ENCODE measurements at places on chromosomes 13 and 19.
A peak's percentile ranks its signal among the peaks of the same experiment; 100 is the strongest.

GRCh38 chr19:43812259-43812658 is 10.0 kb upstream of the LYPD5 start:
- no peak for DNase-seq

DNA sequence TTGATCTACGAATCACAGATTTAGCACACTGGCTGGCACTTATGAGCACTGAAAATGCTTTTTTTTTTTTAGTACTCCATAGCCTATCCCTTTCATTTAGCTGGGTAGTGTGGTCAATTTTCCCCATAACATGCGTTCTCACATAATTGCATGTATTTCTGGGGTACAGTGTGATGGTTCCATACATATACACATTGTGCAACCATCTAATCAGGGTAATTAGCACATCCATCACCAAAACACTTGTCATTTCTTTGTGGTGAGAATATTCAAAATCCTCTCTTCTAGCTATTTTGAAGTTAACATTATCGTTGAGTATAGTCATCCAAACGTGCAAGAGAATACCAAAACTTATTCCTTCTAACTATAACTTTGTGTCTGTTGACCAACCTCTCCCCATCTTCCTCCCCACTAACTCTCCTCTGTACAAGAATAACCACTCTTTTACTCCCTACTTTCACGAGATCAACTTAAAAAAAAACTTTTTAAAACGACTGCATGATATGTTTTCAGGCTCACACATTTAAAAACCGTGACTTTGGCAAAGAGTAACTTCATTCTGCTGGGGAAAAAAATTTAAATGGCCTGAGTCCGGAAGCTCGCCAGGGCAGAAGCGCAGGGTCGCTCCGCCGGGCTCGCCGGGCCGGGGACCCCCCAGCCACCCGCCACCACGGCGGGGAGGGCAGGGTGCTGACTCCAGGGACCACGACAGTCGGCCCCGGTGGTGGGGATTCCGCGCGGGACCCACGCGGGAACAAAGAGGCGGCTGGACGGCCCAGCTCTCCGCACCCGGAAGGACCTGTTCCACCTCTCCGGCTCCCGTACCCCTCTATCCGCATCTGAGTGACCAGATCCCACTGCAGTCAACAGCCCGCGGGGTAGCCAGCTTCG is 868 bp upstream of the UBAC2 start:
- DNase-seq: no peak

DNA sequence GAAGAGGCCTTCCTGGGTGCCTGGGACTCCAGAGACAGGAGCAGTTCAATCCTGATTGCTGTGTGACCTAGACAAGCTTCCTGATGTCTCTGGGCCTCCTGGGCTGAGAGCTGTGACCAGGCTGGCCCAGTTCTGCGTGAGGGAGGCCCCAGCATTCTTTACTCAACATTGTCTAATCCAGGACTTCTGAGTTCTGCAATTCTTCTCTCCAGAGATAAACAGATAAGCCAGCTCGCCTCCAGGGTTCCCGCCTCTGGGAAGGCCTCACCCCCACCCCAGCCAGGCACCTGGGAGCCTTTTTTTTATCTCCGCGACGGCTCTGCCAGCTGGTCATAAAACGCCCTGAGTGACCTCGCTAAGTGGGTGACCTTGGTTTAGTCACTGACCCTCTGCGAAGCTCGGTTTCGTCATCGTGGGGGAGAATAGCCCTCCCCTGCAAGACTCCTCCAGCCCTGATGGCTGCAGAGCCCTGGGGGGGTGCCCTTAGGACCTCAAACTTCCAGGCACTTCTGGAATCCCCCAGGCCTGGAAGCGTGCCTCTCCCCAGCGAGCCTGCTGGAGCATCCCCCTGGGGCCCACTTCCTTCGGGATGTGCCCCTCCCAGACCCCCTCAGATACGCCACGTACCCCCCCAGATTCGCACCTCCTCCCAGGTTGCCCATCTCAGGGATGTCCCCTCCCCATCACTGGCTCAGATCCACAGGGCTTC is 1.9 kb downstream of the SULT2B1 start:
- DNase-seq: no peak

DNA sequence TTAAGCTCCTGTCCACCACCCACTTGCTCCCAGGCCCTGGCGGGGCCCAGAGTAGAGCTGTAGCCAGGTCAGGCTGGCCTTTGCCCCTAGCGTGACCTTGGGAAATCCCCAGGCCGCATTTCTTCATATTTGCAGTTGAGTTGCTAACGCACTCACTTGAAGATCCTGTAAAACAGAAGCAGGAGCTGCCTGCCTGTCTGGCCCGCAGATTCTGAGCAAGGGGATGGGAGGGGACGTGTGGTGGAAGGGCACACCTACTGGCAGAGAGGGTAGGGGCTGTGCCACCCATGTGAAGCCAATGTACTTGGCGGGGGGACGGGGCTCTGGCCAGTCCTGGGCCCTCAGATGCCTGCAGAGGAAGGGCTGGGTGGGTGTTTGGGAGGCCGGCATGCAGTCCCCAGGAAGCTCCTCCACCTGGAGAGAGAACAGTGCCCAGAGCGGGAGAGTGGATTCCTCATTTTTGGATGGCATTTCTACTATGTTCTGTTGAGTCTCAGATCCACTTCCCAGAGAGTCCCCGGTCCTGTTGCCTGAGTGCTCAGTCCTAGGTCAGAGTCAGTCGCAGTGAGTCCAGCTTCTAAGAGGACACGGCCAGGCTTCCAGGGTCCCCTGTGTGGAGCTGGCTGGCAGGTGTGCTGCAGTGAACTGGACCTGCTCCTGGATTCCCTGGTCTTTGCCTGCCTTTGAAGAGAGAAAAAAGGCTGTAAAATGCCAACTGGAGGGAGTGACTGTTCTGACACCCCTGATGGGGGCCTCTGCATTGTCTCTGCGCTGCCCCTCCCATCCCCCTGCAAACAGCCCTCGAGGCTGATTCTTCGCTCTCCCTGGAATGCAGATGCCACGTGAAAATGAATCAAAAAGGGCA is 62.9 kb downstream of the GGACT start:
- no peak for DNase-seq

GRCh38 chr19:52170863-52171320 is 529 bp downstream of the ZNF836 start:
- DNase-seq: no peak

DNA sequence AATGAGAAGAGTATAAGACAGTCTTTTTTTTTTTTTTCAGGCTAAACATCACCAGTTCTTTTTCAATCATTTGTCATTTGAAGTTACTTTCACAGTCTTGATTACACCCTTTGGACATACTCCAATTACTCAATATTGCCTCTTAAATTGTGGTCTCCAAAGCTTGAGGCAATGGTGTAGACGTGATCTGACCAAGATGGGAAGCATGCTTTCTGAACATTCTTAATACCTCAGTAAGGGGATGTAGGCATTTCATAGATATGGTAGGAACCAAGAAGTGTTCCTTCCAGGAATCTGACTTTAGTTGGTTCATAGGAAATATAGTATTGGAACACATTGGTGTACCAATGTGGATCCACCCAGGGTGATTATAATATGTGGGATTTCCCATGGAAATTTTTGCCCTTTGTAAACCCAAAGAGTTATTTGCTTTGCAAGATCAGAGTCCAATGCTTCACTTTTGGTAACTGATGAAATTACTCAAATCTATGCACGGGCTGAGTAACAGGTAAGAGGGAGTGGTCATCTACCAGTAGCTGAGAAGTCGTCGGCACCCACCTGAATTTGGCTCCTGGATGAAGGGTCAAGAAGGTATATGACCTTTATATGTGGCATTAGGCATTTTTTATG is 62.2 kb downstream of the ERCC5 start:
- DNase-seq: no peak

- no peak for DNase-seq
Observed at GRCh38 chr13:100825557-100825956, 151.0 kb upstream of the TMTC4 start.

DNA sequence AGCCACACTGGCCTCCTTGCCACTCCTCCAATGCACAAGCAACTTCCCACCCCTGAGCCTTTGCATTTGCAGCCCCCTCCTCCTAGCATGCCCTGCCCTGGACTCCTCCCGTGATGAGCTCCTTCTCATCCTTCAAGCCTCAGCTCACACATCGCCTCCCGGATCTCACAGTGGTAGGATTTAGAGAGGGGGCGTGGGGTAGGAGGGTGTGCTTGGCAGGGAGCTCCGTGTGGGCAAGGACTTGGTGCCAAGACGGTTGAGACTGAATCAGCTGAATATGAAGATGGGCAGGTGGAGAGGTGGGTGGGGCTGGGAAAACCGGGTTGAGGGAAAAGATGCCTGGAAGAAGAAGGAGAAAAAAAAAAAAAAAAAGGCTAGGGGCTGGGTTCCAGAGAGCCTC is 48.4 kb upstream of the ZNRF4 start:
- DNase-seq: no peak

- peak; percentile 96 for DNase-seq
Observed at GRCh38 chr19:11505032-11505503, 571 bp downstream of the ZNF653 start.

DNA sequence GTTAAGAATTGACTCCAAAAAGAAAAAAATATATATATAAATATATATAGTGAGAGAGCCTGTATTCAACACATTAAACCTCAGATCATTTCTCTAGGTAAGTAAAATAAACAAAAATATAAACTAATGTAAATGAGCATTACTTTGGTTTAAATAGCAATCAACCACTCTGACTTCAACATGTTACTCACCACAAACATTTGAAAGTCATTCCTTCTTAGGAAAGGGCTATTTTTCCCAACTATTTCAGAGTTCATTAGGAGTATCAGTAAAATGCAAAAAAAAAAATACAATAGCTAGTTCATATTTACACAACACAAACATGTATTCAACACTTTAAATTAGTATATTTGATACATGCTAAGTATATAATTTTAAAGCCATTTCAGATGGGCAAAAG is 40.5 kb downstream of the KLF12 start:
- no peak for DNase-seq

DNA sequence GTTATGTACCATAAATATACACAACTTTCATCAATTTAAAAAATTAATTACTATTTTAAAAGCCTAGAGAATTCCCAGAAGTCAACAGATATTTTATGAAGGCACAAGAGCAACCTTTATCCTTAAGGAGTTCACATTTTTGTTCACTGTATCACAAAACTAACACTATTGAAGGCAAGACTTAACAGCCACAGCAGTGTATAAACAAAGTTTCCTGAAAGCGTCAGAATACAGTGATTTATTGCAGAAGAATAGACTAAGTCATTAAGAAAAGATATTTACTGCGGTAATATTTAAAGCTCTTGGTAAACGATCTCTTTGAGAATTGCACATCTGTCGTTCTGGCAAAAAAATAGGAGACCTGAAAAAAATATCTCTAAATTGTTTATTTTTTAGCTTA is 419.3 kb upstream of the NBEA start:
- no peak for DNase-seq

DNA sequence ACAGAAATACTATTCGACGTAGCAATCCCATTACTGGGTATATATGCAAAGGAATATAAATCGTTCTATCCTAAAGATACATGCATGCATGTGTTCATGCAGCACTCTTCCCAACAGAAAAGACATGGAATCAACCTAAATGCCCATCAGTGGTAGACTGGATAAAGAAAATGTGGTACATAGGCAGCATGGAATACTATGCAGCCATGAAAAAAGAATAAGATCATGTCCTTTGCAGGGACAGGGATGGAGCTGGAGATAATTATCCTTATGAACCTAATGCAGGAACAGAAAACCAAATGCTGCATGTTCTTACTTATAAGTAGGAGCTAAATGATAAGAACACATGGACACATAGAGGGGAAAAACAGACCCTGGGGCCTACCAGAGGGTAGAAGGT is 89.3 kb downstream of the UBL3 start:
- DNase-seq: no peak

DNA sequence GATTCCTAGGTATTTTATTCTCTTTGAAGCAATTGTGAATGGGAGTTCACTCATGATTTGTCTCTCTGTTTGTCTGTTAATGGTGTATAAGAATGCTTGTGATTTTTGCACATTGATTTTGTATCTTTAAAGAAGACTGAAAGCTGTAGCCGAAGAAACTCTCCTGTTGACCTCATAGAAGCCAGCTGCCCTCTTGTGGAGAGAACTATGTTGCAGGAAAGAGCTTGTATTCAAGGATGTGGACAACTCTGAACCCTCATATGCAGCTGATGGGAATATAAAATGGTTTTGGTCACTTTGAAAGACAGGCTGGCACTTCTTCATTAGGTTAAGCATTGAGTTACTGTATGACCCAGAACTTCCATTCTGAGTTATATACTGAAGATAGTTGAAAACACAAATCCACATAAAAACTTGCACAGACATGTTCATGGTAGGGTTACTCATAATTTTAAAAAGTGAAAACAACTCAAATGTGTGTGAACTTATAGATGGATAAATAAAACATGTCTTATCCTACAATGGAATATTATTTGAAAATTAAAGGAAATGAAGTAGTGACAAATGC is 65.8 kb upstream of the SLITRK6 start:
- DNase-seq: no peak

- no peak for DNase-seq
Observed at GRCh38 chr19:42284591-42285341, 15.7 kb downstream of the CIC start.

GRCh38 chr13:75935805-75936204 is 299.7 kb downstream of the LMO7 start:
- DNase-seq: no peak

GRCh38 chr19:24178207-24178606 is 91.2 kb downstream of the ZNF254 start:
- DNase-seq: no peak

DNA sequence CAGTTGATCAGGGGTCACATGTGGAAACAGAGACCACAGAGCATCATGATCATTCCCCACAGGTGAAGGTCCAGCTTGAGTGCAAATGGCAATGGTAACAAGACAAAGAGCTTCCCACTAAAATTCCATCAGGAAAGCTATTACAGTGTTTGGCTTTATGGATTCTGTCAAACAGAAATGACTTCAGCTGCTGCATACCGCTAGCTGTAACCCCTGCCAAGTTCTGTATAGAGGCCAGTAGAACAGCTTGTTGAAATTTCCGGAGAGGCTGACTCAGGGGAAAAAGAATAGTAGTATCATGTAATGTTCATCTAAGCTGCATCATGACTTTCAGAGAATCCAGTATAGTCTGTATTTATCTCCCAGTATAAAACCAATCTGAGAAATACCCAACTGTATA is 1704.7 kb downstream of the SLITRK5 start:
- DNase-seq: no peak

- DNase-seq: peak; percentile 64
Observed at GRCh38 chr13:99144306-99144705, 56.3 kb upstream of the UBAC2 start.

DNA sequence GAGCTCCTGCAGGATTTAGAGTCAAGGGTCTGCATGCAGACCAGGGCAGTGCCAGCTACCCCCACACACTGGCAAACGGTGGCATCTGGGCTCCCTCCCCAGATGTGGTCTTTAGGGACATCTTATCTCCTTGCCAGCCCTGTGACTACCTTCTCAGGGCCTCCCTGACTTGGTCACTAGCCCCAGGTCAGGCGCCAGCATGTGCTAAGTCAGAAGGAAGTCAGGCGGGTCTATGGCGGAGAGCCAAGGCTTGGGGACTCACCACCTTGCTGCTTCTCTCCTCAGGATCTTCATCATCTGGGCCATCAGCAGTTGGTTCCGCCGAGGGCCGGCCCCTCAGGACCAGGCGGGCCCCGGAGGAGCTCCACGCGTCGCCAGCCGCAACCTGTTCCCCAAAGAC is 17.6 kb downstream of the CLPTM1 start:
- no peak for DNase-seq
